Adrenal gland (tissue), 19 donors: ENCODE measurements at places on chromosomes 7 and 10. TPM values are rescaled to one million over a fixed set of nuclear protein-coding genes. Genes with fewer than 3 reads are reported as not detected.

Gene TRIM73
- 7.1 TPM for total RNA-seq

GRCh38 chr7:93964813-93965212 is 39.3 kb downstream of the BET1 start:
- no peak overlapping the region for H3K27ac ChIP-seq
- H3K27me3 ChIP-seq: no peaks in the 10 kb centered on the region
- H3K36me3 ChIP-seq: no peaks in the 10 kb centered on the region
- DNase-seq: no peak
- no peak overlapping the region for H3K4me3 ChIP-seq
- H3K4me1 ChIP-seq: no peaks in the 10 kb centered on the region

DNA sequence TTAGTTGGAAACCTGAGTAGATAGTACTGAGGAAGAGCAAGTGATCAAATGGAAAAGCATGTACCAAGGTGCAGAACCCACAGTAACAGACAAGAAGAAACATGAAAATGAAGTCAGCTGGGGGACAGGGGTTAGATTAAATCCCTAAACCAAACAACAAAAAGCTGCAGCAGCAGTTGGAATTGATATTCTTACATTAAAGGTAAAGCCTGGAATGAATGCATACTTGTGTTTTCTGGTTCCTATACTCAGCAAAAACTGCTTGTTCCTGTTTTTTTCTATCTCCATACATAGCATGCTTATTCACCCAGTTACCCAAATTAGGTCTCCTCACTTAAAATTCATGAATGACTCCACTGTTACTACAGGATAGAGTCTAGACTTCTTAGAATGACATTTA is 92.4 kb downstream of the TPST1 start:
- H3K27me3 ChIP-seq: no peaks in the 10 kb centered on the region
- H3K36me3 ChIP-seq: no peaks in the 10 kb centered on the region
- DNase-seq: no peak
- H3K4me3 ChIP-seq: no peak overlapping the region

GRCh38 chr7:139169816-139170215 is 60.3 kb upstream of the ZC3HAV1 start:
- DNase-seq: no peak
- H3K36me3 ChIP-seq: no peaks in the 10 kb centered on the region
- no peaks in the 10 kb centered on the region for H3K4me1 ChIP-seq

GRCh38 chr7:98700533-98700932 is 83.4 kb downstream of the NPTX2 start:
- H3K4me3 ChIP-seq: no peak overlapping the region
- no peak overlapping the region for H3K27ac ChIP-seq
- H3K4me1 ChIP-seq: no peaks in the 10 kb centered on the region
- no peaks in the 10 kb centered on the region for H3K27me3 ChIP-seq

- no peaks in the 10 kb centered on the region for H3K36me3 ChIP-seq
- no peaks in the 10 kb centered on the region for H3K4me1 ChIP-seq
- no peak overlapping the region for H3K4me3 ChIP-seq
- DNase-seq: no peak
- no peaks in the 10 kb centered on the region for H3K27me3 ChIP-seq
Observed at GRCh38 chr7:7446616-7447015, 89.1 kb downstream of the COL28A1 start.

GRCh38 chr10:117609095-117609795 is 66.7 kb downstream of the EMX2 start:
- no peaks in the 10 kb centered on the region for H3K36me3 ChIP-seq
- H3K4me3 ChIP-seq: no peak overlapping the region
- H3K27ac ChIP-seq: no peak overlapping the region
- no peak for DNase-seq
- no peaks in the 10 kb centered on the region for H3K4me1 ChIP-seq
- peaks cover 15% of the 10 kb centered on the region for H3K27me3 ChIP-seq

DNA sequence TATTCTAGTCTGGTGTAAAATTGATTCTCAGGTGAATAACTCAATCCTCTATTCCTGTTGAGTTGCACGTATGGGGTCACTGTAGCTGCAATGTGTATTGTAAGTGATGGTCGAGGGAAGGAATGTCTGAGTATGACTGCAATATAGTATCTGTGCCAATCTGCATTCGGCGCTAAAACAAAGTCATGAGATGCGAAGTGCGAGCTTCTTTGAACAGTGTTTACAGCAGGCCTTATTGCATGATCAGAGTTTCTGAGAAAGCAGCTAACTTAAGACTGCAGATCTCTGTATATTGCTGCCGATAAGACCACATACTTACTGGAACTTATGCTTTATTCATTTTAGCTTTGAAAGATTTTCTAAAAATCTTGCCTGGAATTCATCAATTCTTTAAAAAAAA is 341.7 kb upstream of the BMPER start:
- no peak overlapping the region for H3K27ac ChIP-seq
- no peaks in the 10 kb centered on the region for H3K27me3 ChIP-seq
- H3K4me1 ChIP-seq: no peaks in the 10 kb centered on the region
- no peaks in the 10 kb centered on the region for H3K36me3 ChIP-seq
- H3K4me3 ChIP-seq: no peak overlapping the region

Gene UCN3
- total RNA-seq: not detected

DNA sequence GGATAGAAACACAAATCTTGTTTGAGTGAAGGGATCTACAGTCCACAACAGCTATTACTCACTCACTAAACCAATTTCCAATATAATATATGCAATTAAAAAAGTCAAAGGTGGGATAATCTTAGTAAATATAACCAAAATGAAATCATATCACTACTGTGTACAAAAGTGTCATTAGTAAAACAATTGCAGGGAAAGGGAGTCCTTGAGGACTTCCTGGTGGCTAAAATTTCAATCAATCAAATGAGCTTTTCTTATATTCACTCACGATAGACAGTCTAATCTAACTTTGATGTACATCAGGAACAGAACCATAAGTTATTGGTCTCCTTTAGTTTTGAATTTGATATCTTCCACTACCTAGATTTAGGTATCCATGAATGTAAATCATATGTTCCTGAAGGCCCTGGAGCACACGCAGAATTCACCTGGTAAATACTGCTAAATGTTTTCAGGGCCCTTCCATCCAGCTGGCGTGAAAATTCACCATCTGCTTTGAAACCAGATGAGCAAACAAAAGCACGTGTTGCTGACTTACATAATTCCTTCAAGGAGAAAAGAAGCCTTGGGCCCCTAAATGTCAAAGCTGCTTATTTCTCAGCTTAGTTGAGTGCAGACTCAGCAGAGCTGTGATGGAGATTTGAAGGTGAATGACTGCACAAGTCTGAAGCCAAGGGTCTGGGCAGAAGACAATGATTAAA is 159.3 kb upstream of the TMEM196 start:
- no peak for DNase-seq
- H3K27me3 ChIP-seq: no peaks in the 10 kb centered on the region
- no peak overlapping the region for H3K27ac ChIP-seq
- H3K4me1 ChIP-seq: no peaks in the 10 kb centered on the region

DNA sequence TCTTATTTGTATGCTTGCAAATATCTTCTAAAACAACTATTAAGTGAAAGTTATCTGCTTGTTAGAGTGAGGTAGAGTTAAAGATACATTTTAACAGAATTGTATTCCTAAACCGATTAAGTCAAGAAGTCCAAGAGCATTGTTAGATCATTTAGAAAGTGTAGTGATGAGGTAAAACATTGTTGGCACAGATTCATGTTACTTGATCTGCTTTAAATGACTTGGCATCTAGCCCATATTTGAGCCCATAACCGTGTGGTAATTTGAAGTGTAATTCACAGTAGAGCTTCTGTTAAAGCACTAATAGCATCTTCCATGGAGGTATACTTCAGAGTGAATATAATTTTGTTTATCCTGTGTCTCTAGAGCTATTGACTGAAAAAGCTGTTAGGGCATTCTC is 62.1 kb downstream of the PTEN start:
- no peak for DNase-seq
- H3K4me1 ChIP-seq: peaks cover 11% of the 10 kb centered on the region
- H3K4me3 ChIP-seq: no peak overlapping the region
- no peaks in the 10 kb centered on the region for H3K27me3 ChIP-seq

Gene OPN4
- not detected for total RNA-seq

DNA sequence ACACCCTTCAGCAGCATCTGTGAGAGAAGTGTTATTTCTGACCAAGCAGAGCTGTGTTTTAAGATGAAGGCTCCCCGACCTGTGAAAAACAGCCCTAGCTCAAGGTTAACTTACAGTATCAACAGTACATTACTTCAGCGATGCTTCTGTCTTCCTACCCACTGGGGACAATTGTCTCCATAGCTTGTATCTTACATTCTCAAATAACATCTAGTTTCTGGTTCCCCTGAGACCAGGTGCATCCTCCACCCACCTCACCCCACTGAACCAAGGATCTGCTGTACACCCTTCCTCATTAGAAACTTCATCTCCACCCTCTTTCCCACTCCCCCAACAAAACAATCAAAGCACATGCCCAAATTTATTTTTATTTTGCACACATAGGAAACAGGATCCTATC is 102.0 kb downstream of the VOPP1 start:
- H3K27me3 ChIP-seq: no peaks in the 10 kb centered on the region
- H3K36me3 ChIP-seq: no peaks in the 10 kb centered on the region
- H3K4me1 ChIP-seq: no peaks in the 10 kb centered on the region
- H3K4me3 ChIP-seq: no peak overlapping the region

Gene SYT15
- 3.6 TPM for total RNA-seq

GRCh38 chr10:6643962-6644361 is 63.9 kb upstream of the PRKCQ start:
- H3K27ac ChIP-seq: no peak overlapping the region
- H3K36me3 ChIP-seq: no peaks in the 10 kb centered on the region
- peaks cover 8% of the 10 kb centered on the region for H3K27me3 ChIP-seq

DNA sequence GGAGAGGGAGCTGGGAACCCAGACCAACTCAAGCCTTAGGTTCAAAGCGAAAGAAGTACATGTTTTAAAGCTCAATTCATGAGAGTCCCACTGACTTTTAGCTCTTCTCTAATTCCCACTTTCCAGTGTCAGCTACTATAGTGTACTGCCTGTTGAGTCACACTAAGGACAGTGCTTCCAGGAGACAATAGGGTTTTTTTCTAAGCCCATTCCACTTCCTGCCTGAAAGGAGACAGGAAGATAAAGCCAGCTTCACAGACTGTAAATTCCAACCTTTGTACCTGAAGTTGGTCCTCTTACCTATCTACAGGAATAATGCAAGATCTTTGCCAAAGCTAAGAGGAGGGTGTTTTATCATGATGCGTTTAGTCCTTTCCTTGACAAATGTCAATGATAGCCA is 4.4 kb downstream of the MSRB2 start:
- no peak for DNase-seq
- peaks cover 36% of the 10 kb centered on the region for H3K4me1 ChIP-seq
- no peak overlapping the region for H3K27ac ChIP-seq
- no peaks in the 10 kb centered on the region for H3K36me3 ChIP-seq

DNA sequence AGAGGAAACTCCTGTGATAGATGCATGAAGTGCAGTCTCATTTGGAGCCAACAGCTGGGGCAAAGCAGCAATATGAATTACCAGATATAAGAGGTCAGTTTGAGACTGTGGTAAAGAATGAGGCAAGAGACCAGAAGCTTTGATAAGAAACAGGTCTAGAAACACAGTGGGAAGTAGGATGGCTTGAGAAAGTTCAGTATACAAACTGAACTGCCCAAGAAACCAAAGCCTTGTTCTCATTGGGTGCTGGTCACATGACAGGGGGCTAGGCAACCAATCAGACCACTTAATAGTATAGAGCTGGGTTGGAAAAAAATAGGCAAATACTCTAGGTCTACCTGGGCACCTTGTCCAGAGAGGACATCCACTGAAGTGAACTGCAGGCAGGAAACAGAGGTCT is 46.2 kb upstream of the PLCE1 start:
- H3K36me3 ChIP-seq: no peaks in the 10 kb centered on the region
- H3K27me3 ChIP-seq: no peaks in the 10 kb centered on the region
- no peaks in the 10 kb centered on the region for H3K4me1 ChIP-seq
- H3K27ac ChIP-seq: no peak overlapping the region
- no peak for DNase-seq

Gene CALN1
- total RNA-seq: 26.0 TPM

GRCh38 chr10:86868353-86868752 is 89.1 kb downstream of the MMRN2 start:
- H3K27ac ChIP-seq: peak overlapping the region; percentile 36
- DNase-seq: peak; percentile 40
- no peaks in the 10 kb centered on the region for H3K36me3 ChIP-seq
- peaks cover 32% of the 10 kb centered on the region for H3K4me1 ChIP-seq
- no peaks in the 10 kb centered on the region for H3K27me3 ChIP-seq
- no peak overlapping the region for H3K4me3 ChIP-seq

- H3K4me3 ChIP-seq: no peak overlapping the region
- DNase-seq: no peak
- no peaks in the 10 kb centered on the region for H3K27me3 ChIP-seq
- no peak overlapping the region for H3K27ac ChIP-seq
- H3K36me3 ChIP-seq: no peaks in the 10 kb centered on the region
Observed at GRCh38 chr7:54252256-54253035, 289.7 kb upstream of the VSTM2A start.

GRCh38 chr10:43682956-43683355 is 34.3 kb upstream of the ZNF32 start:
- no peak for DNase-seq
- no peaks in the 10 kb centered on the region for H3K27me3 ChIP-seq
- H3K36me3 ChIP-seq: no peaks in the 10 kb centered on the region
- H3K27ac ChIP-seq: no peak overlapping the region
- H3K4me3 ChIP-seq: no peak overlapping the region

Gene TMEM184A
- 0.41 TPM for total RNA-seq

DNA sequence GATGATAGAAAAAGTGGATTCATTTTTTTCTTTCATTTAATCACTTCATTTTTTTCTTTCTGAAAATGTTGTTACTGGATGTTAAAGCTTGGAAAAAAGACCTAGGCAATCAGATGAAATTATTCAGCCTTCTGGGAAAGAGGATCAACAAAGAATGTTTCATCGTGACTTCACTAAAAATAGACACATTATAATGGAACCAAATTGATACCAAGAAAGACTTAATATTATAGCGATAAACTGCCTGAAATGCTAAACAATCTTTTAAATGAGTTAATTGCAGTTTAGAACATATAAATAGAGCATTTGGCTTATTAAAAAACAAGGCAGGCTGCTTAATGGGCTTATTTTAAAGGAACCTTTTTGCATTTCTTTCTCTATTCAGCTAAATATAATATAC is 25.6 kb upstream of the TMEM229A start:
- no peaks in the 10 kb centered on the region for H3K36me3 ChIP-seq
- H3K4me1 ChIP-seq: no peaks in the 10 kb centered on the region
- DNase-seq: no peak
- no peaks in the 10 kb centered on the region for H3K27me3 ChIP-seq
- H3K4me3 ChIP-seq: no peak overlapping the region

Gene CCDC136
- total RNA-seq: 0.35 TPM

Gene FAM25G
- not detected for total RNA-seq

Gene MBL2
- not detected for total RNA-seq

Gene FAM25C
- not detected for total RNA-seq

- no peak overlapping the region for H3K4me3 ChIP-seq
- no peaks in the 10 kb centered on the region for H3K4me1 ChIP-seq
- DNase-seq: no peak
- H3K27me3 ChIP-seq: peaks cover 22% of the 10 kb centered on the region
- H3K36me3 ChIP-seq: no peaks in the 10 kb centered on the region
- no peak overlapping the region for H3K27ac ChIP-seq
Observed at GRCh38 chr7:32068411-32069101, 1.7 kb downstream of the PDE1C start.

Gene CPXM2
- total RNA-seq: 4.3 TPM

Gene MAPK8
- 23.2 TPM for total RNA-seq
